ENCODE measurements at places on chromosomes 16 and 17.

- no peak for DNase-seq
Observed at GRCh38 chr17:45380046-45380765, 52.5 kb downstream of the ARHGAP27 start.

- DNase-seq: peak; percentile 93
Observed at GRCh38 chr17:15954222-15954621, 9.3 kb downstream of the ADORA2B start.

- no peak for DNase-seq
Observed at GRCh38 chr16:11727796-11728543, 14.7 kb downstream of the TXNDC11 start.

GRCh38 chr17:69606142-69606800, 191.8 kb downstream of the MAP2K6 start:
- DNase-seq: no peak

DNA sequence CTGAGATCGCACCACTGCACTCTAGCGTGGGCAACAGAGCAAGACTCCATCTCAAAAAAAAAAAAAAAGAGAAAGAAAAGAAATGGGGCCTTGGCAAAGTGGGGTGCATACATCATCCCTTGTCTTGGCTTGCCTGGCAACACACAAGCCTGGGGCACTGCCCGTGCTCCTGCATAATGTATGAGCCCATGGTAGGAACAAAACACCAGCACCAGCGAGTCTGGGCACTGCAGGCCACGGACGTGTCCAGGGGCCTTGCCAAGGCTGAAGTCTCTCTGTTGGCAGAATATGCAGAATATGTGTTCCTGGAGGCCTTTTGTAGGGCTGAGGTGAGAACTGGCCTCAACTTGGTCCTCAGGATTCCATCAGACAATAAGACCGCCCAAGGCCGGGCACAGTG, 15.7 kb upstream of the ALDOA start:
- DNase-seq: no peak

- no peak for DNase-seq
Observed at GRCh38 chr16:46775214-46775613, 27.1 kb upstream of the MYLK3 start.

GRCh38 chr16:27722207-27722606, 172.3 kb downstream of the KATNIP start:
- no peak for DNase-seq

GRCh38 chr17:979212-979538, 401 bp downstream of the NXN start:
- no peak for DNase-seq

DNA sequence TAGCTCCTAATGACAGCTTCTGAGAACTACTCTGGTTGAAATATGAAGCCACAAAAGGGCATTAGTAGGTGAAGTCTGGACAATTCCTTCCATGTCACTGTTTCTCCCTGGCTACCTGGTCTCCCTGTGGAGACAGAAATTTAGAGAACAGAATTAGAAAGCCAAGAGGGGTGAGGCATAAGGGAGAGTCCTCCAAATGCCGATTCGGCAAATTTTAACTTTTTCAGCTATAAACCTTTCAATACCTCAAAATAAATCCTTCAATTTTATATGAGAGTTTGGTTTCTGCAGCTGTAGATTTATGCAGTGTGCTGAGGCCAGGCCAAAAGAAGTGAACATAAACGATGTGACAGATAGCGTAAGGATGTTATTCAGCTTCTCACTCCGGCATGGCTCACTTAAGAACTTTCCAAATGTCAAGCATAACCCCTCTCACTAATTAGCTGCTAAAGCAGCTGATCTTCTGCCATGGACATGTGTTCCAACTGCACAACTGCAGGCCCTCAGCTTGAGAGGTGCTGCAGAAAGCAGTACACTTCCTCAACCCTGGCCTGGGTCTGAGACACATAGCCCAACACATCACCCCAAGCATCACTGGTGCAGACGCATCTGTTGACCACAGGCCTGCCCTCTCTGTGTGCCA, 247.9 kb upstream of the SOX9 start:
- no peak for DNase-seq

DNA sequence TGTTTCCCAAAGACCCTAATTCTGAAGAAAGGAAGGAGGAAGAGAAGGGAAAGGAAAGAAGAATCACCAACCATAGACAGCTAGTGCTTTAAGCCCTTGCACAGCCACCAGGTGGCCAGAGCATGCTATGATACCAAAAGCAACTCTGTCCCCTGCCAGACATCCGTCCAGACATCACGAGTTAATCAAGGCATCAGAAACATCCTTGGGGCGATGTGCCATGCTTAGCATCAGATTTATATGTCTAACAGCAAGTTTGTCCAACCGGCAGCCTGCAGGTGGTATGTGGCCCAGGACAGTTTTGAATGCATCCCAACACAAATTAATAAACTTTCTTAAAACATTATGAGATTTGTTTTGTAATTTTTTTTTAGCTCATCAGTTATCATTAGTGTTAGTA, 2.9 kb upstream of the CRYBA1 start:
- DNase-seq: peak; percentile 23

GRCh38 chr17:16122697-16123434, 92.5 kb downstream of the NCOR1 start:
- no peak for DNase-seq
